Brain pericyte (primary cell): ENCODE measurements at places on chromosomes 6 and 20.

GRCh38 chr6:133275213-133275612 lies 34.1 kb downstream of the EYA4 start:
- DNase-seq: no peak

DNA sequence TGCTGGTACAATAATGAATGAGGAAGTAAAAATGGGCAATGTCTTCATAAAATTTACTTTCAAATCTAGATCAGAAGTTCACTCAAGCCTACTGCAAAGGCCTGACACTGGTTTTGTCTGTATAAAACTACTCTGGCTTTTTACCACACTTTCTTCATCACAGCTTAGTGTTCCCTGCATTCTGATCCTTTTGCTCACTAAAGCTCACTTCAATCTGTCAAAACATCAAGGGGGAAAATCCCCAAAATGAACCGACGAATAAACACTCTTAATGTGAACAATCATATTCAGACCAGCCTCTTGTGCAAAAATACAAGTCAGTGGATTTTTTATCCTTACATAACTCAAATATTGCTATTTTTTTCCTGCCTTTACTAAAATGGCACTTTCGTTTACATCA lies 98.5 kb downstream of the PRDM1 start:
- DNase-seq: no peak

DNA sequence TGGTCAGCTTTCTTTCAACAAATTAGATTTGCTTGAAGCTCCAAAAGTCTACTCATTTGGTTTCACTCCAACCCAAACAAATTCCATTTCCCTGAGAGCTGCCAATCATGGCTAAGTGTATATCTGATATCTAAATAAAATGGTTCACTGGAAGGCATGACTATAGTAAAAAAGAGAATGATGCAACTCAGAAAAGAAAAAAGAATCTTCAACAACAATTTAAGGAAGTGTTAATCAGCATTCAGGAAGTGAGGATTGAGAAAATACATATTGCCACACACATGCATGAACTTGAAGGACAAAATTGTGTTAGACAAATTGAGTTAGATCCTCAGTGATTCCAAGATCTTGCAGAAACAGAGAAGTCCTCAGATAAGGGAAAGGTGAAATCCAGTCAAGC lies 972.9 kb upstream of the FLRT3 start:
- DNase-seq: no peak

- no peak for DNase-seq
Measured at GRCh38 chr20:4041748-4042411, 26.5 kb upstream of the RNF24 start.

DNA sequence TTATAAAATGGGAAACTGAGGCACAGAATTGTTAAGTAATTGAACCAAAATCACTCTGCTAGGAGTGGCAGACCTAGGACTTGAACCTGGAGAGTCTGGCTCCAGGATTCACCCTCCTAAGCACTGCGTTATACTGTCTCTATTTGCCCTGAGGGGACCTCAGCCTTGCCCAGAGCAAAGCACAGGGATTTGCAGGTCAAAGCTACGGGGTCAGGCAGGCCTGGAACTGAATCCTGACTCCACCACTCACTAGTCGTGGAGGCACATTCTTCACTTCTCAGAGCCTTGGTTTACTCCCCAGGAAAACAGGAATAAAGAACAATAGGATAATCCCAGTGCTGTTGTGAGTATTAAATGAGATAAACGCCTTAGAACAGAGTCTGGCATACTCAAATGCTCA lies 19.4 kb downstream of the KCNK15 start:
- no peak for DNase-seq

DNA sequence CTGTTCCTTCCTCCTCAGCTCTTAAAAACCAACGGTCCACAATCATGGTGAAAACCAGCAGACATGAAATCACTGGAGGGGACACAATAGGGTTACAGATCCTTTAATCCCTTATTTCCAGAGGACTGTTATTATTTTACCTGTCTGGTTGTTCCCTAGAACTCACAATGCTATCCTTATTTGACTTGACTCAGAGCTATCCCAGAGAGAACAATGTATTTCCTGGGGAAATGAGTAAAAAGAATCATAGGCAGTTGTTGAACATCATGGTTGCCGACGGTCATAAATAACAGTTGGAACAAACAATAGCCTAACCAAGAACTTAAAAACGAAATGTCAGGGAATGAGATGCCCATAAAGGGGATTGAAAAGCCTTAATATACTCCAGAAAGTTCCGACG lies 9.3 kb downstream of the OR2H1 start:
- DNase-seq: no peak

- no peak for DNase-seq
Measured at GRCh38 chr6:167329014-167329413, 4.1 kb downstream of the TTLL2 start.

DNA sequence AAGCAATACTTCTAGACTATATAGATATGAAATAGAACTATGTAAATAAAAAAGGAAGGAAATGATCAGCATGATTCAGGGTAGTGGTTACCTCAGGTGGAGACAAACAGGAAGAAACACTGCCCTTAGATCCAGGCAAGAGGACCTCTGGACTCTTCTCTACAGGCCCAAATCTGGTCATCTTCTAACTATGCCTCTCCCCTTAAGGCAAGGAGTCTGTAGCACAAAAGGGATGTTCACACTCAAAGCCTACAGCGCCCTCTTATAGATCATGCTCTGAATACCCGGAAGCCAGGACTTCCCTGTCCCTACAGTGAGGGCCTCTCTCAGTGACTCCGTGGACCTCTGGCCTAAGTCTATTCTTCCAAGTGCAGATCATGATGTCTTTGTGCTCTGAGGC lies 30.4 kb upstream of the HIVEP2 start:
- no peak for DNase-seq

- no peak for DNase-seq
Measured at GRCh38 chr6:106255306-106255705, 70.3 kb downstream of the ATG5 start.

- DNase-seq: no peak
Measured at GRCh38 chr6:112881828-112882780, 535.0 kb downstream of the RFPL4B start.

DNA sequence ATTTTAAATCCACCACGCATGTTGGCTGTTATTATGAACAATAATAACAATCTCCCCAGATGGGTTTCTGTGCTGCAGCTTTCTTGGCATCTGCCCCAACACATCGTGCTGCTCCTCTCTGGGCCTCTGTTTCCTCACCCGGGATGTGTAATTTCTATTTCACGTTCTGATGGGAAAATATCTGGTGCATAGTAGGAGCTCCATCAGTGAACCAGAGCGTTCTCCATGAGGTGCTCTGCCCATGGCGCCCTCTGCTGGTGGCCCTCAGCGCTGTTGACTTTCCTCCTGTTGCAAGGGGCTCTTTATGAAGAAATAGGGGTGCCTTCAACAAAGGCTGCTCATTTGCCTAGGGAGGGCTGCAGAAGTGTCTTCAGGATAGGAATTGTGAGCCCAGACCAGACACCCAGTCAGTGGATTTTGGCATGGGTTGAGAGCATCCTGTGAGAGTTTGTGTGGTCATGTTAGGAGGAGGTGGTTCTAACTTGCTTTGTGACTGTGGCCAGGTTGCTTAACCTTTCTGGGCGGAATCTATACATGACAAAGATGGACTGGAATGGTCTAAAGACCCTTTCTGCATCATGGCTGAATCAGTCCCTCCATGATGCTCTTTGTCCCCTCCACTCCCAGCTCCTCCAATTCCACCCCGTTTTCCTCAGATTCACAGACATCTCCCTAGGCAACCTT lies 8.1 kb downstream of the SCRT2 start:
- DNase-seq: no peak

GRCh38 chr6:152110886-152111820 lies 303.7 kb downstream of the ESR1 start:
- DNase-seq: no peak

- no peak for DNase-seq
Measured at GRCh38 chr6:85185977-85186376, 263.9 kb upstream of the NT5E start.

DNA sequence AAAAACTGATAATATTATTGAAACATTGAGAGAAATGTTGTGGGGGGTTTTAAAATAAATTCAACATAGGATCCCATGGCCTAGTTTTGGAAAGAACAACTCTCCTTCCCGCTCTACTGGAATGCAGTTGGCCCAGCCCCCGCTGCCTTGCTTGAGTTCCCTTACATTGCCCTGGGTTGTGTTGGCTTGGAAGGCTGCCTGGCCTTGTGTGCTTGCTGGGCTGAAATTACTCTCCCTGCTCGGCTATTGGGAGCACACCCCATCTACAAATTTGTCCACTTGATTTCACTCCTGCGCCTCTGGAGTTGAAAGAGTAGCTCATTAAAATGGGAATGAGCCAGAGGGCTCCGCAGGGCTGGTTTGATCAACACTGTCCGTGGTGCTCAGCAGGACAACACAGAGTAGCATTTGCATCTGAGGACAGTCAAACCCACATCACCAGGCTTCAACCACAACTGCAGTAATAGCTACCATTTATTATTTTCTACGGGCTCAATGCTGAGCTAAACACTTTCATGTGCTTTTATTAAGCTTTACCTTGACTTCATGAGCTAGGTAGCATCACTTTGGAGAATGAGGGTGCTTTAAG lies 35.2 kb downstream of the DOK5 start:
- DNase-seq: no peak

DNA sequence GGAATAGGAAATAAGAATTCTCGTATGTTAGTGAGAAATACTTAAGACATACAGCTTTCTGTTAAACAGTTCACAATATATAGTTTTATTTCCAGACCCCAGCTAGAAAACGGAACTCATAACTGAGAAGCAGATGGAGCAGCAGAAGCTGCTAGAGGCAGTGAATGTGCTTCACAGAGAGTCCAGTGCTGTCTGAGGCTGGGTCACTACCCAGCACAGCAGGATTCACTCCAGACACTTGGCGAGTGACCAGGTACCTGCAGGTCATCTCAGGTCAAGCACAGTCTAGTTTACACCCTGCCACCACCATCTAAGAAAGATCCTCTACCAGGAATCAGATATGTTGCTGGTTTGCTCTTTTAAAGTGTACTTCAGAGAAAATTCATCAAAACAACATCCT lies 243.1 kb upstream of the RAB32 start:
- DNase-seq: no peak

GRCh38 chr6:16630026-16630643 lies 131.1 kb downstream of the ATXN1 start:
- DNase-seq: no peak

DNA sequence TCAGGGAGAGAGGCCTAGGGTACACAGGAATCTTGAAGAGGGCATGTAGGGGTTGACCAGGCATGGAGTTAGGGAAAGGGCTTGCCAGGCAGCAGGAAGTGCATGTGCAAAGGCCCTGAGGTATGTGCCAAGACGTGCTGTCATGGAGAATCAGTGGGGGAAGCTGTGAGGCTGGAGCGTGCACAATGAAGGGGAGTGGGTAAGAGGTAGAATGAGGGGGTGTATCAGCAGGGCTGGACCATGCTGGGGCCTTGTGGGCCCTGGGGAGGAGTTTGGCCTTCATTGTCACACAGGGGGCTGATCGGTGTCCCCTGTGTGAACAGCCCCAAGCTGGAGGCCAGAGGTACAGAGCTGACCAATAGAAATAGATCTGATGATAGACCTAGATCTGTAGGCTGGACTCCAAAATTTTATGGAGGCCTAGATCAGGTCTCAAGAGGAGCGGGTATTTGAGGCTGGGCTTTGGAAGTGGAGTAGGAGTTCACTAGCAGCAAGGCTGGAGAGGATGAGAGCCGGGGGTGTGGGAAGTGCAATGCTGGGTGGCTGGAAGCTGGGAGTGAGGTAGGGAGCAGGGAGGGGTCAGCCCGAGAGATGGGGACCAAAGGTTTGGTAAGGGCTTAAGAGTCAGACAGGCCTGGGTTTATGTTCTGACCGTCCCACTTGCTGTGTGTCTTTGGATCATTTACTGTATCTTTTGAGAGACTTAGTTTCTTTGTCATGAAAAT lies 3.0 kb downstream of the SRC start:
- no peak for DNase-seq

- no peak for DNase-seq
Measured at GRCh38 chr20:10568032-10568431, 105.8 kb downstream of the JAG1 start.

DNA sequence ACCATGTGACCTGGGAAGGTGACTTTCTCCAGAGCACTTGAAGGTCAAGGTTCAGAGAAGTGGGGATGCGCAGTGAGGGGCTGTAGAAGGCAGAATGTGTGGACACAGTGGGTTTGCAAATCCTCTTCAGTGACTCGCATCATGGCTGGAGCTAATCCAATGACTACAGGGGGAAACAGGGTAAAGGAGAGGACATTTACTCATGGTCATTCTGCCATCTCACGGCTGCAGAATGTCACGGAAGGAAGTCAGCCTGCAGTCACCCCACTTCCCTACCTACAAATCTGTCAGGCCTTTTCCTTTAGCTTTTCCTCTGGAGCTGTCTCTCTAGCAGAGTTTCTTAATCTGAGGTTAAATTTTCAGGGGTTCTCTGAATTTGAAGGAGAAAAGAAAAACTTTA lies 337.6 kb downstream of the CDC5L start:
- DNase-seq: no peak

DNA sequence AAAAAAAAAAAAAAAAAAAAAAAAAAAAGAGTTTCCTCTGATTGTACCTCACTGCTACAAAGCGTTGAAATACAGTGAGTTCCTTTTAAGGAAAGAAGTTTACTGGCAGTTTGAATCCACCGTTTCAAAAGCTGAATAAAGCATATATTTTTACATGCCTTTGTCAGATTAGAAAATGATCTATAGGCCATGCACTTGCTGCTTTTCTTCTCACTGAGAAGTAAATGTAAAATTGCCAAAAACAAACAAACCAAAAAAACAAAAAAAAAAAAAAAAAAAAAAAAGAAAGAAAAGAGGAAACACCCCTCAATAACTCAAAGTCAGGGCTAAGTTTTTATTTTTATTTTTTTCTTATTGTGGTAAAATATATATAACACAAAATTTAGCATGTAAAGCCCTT lies 81.9 kb downstream of the LYRM4 start:
- no peak for DNase-seq

- DNase-seq: peak; percentile 90
Measured at GRCh38 chr20:48283470-48284110, 498.3 kb upstream of the SULF2 start.

GRCh38 chr6:24489881-24490280 lies 503 bp upstream of the GPLD1 start:
- no peak for DNase-seq

DNA sequence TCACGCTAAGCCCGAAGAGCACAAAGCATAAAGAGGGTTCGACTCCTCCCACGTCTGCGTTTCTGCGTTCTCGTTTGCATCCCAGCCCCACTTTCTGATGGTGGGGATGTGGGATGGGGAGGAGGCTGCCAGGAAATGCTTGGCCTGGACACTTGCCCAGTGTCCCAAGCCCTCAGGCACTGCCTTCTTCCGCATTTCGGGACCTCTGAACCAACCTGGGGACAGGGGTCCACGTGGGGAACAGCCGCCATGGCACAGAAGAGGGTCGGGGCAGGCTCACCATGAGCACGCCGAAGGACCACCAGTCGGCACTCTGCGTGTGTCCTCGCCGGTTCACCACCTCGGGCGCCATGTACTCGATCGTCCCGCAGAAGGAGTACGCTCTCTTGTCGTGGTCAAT lies 88.2 kb downstream of the RAMACL start:
- DNase-seq: no peak
